Epithelial cell of proximal tubule (primary cell): ENCODE measurements at places on chromosomes 2 and 18. TPM values are rescaled to one million over a fixed set of nuclear protein-coding genes. Genes with fewer than 3 reads are reported as not detected.
A peak's percentile ranks its signal among the peaks of the same experiment; 100 is the strongest.

DNA sequence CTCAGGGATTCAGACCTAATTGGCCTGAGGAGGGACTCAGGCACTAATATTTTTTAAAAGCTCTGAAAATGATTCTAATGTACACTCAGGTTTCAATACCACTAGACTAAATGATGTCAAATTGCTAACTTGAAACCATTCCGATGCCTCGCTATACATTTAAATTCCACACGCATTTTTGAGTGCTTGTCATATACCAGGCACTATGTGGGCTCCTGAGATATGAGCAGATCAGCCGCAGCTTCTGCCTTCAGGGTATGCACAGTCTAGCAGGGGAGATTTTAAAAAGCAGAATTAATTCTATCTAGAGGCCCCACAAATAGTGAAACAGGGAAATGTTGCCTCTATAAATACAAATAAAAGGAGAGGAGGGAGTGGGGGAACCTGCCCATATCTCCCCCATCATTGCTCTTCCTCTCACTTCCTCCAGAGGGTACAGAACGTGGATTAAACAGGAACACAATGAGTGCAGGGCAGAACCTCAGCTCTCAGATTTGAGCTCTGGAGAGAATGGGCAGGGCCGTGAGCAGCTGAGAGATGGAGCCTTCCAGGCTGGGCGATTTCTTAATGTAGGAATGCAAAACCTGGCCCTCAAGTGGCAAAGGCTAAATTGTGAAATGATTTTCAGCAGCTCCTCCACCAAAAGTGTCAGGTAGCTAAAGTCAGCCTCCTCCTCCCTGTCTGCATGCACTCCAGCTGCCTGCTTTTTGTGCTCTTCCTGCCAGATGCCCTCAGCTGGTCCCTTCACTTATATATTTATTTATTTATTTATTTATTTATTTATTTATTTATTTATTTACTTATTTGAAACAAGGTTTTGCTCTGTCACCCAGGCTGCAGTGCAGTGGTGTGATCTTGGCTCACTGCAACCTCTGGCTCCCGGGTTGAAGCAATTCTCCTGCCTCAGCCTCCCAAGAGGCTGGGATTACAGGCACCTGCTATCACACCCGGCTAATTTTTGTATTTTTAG is 24.6 kb upstream of the LBH start:
- DNase-seq, result no peak

DNA sequence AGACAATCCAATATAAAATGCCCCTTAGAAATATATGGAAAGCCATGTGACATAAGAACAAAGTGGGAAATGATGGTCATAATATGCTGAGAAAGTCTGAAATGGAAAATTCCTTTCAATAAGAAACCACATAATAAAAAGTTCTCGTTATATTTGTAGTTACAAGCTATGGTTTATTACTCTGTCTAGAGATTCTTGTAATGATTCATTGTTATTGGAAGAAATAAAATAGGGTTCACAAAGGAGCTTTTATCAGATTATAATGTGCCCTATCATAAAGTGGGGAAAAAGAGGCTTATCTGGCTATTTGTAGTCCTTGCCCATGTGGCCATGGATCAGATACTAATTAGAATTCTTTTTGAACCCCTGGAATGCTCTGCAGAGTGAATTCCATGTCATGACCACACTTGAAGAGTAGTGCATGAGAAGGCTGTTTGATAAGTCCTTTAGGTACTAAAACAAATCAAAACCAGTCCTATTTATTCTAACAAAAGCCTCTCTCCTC is 420.7 kb upstream of the NRP2 start:
- no peak for DNase-seq

GRCh38 chr2:101778102-101778501 is 80.6 kb downstream of the MAP4K4 start:
- no peak for DNase-seq

DNA sequence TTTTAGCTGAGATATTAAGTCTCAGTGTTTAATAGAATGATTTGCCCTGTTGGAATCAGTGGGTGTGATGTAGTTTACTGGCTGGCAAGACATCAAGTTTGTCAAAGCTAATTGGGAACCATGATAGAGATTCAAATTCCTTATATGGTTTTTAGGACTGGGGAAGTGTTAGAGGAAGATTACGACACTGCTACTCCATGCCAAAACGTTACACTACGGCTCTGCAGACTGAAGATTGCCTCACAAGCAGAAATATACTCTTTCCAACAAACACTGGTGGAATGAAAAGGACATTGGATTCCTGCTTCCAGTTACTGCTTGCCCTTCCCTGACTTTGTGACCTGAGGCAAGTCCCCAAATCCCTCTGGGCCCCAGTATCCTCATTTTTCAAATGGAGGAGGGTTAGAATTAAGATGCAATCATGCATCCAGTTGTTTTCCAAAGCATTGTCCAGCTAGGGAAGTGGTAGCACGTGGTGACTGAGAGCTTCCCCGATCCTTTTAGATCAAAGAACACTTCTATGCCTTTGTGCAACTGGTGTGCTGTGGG is 147.6 kb downstream of the CDC42EP3 start:
- peak; percentile 61 for DNase-seq

DNA sequence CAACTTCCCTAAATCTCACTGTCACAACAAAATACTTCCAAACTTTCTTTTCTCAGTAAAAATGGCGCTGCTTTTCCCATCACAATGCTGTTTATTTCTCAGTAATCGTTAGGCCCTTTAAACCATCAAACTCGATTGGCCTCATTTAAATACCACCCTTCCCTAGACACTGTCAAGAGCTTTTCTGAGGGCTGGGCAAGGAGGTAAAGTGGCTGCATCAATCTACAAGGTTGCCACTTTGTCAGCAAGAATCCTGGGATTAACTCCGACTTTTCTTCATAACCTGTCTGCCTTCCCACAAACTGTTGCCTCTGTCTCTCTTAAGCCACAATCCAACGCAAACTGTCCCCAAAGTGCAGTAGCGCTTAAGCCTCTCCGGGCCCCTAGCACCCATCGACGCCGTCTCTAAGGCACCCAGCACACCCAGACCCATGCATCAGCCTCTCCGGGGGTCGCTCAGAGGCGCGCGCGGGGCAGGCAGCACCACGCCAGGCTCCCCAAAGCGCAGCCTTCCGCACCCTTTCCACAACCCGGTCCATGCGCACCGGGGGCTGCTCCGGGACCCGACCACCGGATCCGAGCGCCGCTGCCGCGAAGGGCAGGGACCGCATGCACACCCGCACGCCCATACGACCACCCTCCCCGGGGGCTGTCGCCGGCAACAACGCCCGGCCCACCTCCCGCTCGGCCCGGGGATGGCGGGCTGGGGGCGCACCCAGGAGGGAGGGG is 683 bp downstream of the MBOAT2 start:
- no peak for DNase-seq

SERPINB11 gene
- total RNA-seq, result not detected in 2 replicates

DNA sequence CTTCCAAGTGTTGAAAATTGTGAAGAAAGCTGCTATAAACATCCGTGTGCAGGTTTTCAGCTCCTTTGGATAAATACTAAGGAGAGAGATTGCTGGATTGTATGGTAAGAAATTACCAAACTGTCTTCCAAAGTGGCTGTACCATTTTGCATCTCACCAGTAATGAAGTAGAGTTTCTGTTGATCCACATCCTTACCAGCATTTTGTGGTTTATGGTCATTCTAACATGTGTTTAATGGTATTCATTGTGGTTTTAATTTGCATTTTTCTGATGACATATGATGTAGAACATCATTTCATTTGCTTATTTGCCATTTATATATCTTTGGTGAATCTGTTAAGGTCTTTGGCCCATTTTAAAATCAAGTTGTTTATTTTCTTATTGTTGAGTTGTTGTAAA is 260.7 kb downstream of the SPAG16 start:
- DNase-seq, result no peak

LYG1 gene
- total RNA-seq, result 0.12 and 0.22 TPM in 2 replicates

GRCh38 chr2:30252723-30253701 is 21.7 kb downstream of the LBH start:
- DNase-seq, result peak; percentile 53

SP9 gene
- 0.06 TPM in 1 of 2 replicates, not detected in the other for total RNA-seq

GRCh38 chr2:105140240-105140568 is 101.3 kb upstream of the GPR45 start:
- no peak for DNase-seq

GRCh38 chr2:163641986-163642385 is 93.8 kb downstream of the FIGN start:
- no peak for DNase-seq

ANKRD62 gene
- total RNA-seq, result not detected in 2 replicates

DNA sequence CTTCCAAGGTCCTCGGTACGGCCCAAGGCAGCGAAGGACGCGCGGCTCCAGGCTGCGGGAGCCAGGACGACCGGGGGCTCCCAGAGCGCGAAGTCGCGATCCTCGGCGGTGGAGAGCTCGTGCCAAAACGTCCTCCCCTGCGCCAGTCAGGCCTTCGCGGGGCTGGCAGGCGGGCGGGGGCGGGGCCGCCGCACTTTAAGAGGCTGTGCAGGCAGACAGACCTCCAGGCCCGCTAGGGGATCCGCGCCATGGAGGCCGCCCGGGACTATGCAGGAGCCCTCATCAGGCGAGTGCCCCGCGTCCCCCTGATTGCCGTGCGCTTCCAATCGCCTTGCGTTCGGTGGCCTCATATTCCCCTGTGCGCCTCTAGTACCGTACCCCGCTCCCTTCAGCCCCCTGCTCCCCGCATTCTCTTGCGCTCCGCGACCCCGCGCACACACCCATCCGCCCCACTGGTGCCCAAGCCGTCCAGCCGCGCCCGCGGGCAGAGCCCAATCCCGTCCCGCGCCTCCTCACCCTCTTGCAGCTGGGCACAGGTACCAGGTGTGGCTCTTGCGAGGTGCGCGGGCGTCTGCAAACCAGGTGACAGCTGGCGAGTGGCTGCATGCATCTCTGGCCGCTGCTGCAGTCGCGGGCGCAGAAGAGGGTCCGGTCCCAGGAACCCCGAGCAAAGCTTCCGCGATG is at the start of gene CIDEA:
Gene CIDEA, plus strand, starts transcription at position 226 of the 684 bp plus-strand sequence. Its CDS starts 23 bp downstream, at position 249.
- DNase-seq, result no peak

DNA sequence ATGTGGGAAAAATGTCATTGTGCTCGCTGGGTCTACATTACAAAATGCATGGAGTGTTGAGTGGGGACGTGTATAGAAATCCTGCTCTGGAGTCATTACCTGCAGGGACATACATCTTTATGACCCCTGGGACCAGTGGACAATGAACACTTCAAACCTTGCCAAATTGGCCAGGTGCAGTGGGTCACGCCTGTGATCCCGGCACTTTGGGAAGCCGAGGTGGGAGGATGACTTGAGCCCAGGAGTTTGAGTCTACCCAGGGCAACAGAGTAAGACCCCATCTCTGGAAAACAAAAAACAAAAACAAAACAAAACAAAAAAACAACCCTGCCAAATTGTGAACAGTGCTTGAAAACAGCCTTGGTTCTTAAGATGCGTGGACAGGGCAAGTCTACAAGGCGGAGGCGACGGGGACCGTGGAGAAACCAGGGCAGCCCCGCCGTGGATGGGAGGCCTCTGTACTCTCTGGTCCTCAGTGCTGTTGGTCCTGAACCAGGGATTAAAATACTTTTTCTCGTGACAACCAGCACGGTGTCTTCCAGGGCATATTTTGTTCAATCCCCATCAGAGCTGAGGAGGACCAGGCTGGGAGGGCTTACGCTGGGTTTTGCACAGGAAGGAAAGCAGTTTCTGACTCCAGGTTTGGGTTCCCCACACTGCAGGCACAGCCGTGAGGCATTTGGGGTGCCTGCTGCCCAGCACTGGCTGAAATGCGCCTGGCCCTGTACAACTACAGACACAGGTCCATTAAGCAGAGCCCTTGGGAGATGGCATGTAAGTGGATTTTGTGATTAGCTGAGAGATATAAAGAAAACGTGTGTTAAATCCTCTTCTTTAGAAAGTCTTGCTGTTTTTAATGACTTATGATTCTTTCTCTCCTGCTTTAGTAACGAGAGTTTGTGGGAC is 13.7 kb downstream of the COLEC11 start:
- DNase-seq, result no peak

GRCh38 chr2:42567364-42567763 is 1.1 kb upstream of the MTA3 start:
- no peak for DNase-seq

GPR39 gene
- total RNA-seq, result 9.0 and 10.8 TPM in 2 replicates

SPP2 gene
- total RNA-seq, result not detected in 2 replicates

DNA sequence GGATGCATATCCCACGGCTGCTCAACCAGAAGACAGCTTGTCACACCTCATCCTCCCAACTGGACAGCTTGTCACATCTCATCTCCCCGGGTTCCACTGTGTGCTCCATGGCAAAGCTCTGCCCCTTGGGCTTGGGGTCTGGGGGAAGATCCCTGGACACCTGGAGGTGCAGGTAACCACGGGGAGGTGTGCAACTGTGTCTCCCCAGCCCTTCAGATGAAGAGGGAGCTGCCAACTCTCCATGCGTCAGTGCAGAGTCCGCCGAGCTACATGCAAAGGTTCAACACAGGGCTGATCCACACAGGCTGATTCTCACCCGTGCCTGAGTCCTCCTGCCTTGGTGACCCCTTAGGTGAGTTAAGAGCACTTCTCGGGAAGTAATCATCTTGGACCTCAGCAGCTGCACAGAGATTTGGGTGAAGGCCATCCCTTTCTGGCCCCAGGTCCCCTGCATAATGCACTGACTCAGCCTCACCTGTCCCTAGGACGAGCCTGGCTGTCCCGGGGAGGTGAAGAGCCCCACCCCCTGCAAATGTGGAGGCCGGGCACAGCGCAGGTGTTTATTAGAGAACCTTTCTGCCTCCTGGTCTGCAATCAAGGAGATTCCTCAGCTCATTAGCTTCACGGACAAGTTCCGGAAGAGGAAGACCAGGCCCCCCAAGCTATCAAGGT is 157.9 kb downstream of the PXDN start:
- no peak for DNase-seq

DNA sequence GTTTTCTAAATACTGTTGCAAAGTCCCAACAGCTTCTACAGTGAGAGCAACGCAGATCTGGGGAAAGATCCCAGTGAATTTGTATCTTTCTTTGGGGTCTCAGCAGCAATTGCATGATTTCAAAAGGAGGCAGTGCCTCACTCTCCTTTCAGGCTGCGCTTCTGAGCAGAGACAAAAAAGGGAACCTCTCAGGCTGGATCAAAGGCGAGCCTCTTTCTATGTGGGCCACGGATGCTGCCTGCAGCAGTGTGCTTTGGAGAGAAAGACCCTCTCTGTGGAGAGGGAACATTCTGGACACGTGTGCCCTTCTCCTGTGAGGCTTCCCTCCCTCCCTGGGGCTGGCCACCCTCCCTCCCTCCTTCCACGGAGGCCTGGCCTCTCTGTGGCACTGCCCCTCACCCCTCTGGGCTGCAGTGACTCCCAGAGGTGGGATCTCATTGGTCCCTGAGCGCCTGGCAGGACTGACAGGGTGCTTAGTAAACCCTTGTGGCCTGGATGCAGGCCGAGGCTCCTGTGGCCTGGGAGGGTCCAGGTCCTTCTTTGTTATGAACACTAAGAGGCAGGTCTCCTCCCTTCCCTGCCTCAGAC is 21.6 kb upstream of the PDIA6 start:
- no peak for DNase-seq

DNA sequence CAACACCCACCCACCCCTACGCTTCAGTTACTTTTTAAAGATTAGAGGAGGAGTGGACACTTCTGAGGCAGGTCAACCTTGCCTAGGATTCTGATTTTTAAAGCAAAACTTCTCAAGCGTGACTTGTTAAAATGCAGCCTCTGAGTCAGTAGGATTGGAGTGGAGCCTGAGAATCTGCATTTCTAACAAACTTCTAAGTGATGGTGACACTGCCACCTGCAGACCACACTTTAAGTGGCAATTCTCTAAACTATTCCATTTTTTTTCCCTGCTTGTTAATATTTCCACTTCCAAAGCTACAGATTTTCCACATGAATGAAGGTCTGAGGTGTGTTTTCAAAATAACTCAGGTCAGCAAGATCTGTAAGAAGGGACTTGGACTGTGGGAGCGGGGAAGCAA is 171.1 kb upstream of the CCDC150 start:
- peak; percentile 56 for DNase-seq
